ENCODE measurements at places on chromosomes 12 and 14. TPM values are rescaled to one million over a fixed set of nuclear protein-coding genes. Genes with fewer than 3 reads are reported as not detected.

DNA sequence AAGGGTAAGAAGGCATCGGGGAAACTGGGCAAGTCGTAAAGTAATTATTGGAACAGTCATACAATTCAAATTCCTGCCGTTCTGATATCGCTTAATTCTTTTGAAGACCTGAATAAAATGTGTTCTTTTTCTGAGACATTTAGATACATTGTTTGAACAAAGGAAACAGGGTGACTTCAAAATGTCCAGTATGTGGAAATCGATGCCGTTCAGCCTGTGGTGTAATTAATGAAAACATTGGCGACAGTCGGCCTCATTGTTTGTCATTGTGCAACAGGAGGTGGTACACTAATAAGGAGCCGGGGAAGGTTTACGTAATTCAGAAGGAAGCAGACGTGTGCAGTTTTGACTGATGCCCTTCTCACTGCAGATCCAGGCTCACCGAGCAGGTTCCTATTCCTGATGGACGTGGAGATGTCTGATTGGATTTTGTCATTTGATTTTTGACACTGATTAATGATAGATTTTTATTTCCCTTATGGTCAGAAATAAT is 92.7 kb downstream of the BORCS5 start:
- no peak for DNase-seq

GRCh38 chr12:108151533-108152169 is 22.6 kb downstream of the WSCD2 start:
- peak; percentile 52 for DNase-seq

- no peak for DNase-seq
Observed at GRCh38 chr12:68290126-68290525, 36.7 kb upstream of the IL22 start.

GRCh38 chr12:131511391-131511802 is 199.5 kb upstream of the SFSWAP start:
- no peak for DNase-seq

DNA sequence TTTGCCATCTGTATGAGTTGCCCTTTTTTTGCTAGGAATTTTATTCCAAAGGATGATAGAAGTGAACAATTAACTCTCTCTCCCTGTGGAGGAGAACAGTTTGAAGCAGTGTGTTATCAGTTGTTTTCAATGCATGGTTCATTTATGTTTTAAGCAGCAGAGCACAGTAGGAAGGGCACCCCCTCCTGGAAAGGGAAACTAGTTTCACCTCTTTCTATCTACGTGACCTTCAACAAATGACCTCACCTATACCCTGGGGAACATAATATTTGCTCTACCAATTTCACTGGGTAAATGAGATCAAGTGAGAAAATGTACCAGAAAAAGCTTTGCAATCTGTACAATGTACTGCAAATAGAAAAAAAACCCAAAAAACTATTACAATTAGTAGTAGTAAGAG is 5.4 kb upstream of the DCP1B start:
- no peak for DNase-seq

DNA sequence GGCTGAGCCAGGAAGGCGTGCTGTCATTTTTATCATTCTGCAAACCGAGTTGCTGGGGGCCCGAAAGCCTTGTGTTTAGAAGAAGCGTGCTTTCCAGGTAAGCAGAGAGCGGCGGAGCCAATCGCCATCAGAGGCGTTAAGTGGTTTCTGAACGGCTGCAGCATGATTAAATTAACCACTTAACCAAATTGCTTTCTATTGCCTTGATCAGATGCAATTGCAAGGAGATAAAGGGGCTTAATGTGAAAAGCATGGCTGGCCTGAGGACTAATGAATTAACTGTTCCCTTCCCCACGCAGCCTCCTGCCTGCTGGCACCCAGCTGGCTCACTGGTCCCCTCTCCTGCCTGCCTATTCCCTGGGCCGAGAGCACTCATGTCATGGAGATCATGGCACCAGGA is 36.6 kb upstream of the CHGA start:
- no peak for DNase-seq

DNA sequence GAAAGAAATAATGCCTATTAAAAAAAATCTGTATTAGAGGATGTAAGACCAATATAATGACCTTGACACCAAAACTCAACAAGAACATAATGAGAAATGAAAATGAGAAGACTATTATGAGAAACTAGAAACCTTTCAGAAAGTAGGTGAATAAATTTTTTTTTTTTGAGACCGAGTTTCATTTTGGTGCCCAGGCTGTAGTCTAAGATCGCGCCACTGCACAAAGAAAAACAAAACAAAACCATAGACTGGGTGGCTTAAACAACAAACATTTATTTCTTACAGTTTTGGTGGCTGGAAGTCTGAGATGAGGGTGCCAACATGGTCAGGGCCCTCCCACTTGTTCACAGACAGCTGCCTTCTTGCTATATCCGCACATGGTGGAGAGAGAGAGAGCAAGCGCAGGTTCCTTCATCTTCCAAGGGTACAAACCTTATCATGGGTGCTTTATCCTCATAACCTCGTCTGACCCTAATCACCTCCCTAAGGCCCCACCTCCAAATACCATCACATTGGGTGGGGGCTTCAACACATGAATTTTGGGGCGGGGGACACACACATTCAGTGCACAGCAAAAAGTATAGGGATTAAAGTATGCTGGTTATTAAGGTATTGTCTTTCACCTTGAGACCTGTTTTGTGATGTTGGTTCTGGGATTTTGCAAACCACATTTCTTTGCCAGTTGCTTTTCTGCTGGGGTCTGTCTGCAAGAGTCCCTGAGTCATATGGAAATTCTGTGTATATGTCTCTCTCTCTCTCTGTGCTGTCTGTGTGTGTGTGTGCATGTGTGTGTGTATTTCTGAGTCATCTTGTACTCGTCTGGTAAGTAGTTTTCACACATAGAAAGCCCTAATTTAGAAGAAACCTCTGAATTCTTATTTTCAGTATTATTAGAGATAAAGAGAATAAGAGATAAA is 26.2 kb downstream of the ZCRB1 start:
- DNase-seq, result no peak

Gene SCN8A
- total RNA-seq, result 0.65 TPM

Gene CBLN3
- 3.5 TPM for total RNA-seq
